Retina (tissue), 1 donor: ENCODE measurements at places on chromosomes 1 and 21.

DNA sequence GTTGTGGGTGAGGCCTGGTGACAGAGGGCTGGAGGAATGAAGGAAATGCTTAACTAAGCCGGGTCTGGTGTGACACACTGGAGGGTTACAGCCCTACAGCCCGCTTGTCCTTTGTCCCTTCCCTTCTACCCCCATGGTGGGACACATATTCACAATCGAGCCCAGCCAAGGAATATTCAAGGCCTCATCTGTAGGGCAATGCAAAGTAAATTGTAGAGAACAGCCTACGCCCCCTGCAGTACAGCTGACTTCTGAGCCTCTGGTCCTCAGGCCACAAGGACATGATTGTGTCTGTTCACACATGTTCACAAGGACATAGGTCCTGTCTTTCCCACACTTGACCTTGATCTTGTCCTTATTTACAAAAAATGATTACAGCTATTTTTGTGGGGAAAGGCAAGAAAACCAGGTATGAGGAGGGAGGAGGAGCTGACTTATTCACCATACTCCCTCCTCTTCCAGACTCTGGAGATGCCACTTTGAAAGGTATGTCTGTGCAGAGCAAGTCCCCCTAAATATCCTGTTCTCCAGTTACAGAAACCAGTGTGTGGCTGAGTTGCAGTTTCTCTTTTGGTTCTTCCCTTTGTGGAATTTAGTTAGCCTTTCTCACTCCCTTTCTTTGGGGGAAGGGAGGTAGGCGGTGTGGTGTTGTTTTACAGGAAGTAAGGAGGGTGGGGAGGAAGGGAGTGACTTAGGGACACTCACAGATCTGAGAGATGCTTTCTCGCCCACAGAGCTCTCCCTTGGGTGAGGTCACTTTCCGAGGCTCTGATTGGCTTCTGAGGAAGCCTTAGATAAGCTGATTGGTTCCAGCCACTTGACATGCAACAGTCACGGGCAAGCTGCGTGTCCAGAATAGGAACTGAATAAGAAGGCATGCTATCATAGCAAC lies 14.6 kb downstream of the POLR3GL start:
- DNase-seq: peak; percentile 73

DNA sequence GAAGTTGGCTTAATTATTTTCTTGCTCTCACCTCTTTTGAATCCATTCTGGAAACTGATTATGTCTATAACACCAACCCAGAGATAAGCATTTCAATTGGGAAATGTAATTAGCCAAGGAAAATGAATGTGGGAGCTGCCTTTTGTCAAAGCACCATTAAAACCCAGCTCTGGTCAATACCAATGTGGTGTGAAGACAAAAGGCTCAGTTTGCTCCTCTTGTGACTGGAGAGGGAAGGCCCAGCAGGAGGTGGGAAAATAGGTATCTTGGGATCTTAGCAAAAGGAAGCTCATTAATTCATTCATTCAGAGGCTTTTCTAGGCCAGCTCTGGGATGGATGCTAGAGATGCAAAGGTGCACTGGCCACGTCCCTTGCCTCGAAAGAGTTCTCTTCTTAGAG lies 75.0 kb upstream of the SELENON start:
- DNase-seq: no peak

DNA sequence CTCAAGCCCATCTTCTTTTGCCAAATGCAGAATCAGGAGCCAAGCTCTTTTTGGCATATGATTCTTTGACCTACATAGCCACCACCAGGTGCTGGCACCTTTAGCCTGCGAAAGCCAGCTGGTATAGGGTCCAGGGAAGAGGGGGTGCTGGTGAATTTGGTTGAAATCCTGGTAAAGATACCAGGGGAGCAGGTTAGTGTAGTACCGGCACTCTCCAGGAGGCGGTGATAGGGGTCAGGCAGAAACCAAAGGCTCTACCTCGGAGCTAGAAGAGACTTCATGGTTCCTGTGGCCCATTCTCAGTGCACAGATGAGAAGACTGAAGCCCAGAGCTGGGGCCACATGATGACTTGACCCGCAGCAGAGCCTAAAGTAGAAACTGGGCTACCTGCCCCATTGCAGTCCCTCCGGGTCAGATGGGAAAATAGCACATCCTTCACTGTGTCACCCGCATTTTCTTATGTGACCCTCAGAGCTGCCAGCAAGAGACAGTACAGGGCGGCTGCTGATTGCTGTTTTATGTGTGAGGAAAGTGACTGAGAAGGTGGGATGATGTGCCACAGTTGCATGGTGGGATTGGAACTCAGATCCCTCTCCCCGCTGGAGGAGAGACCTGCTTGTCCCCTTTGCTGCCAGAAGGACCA lies 36.0 kb upstream of the IL19 start:
- DNase-seq: peak; percentile 43

DNA sequence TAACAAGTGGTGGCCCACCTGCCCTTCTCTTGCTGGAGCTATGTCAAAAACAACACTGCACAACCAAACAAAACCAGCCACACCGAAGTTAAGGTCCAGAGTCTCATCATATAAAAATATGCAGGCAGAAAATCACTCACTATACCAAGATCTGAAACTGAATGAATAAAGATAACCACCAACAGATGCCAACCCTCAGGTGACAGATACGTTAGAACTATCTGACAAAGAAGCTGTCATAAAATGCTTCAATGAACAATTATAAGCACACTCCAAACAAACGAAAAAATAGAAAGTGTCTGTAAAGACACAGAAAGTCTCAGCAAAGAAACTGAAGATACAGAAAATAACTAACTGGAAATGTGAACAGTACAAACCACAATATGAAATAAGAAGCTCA lies 14.0 kb downstream of the ZNF496 start:
- DNase-seq: no peak

DNA sequence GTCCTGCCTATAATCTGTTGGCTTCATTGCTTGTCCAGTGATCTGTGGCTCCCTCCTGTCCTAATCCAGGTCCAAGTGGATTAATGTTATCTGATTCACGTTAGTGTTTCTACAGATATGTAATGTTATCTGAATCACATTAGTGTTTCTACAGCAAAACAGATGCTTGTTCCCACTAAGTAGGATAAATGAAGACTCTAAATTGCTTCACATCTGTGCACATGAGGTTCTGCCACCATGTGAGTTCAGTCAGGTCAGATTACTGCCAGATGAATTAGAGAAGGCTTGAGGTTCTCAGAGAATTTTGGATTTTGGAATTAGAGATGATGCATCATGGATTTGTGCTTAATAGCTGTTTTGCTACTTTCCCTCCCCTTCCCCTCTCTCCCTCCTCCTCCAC lies 13.2 kb downstream of the DISC1 start:
- DNase-seq: no peak

- DNase-seq: peak; percentile 71
Measured at GRCh38 chr1:94481473-94481933, 60.1 kb downstream of the F3 start.

- DNase-seq: no peak
Measured at GRCh38 chr1:81587426-81587825, 213.3 kb upstream of the ADGRL2 start.

- DNase-seq: no peak
Measured at GRCh38 chr1:36973056-36973455, 61.3 kb downstream of the GRIK3 start.

GRCh38 chr1:2921970-2922686 lies 99.1 kb upstream of the ACTRT2 start:
- peak; percentile 42 for DNase-seq

- peak; percentile 70 for DNase-seq
Measured at GRCh38 chr1:109620401-109620791, 759 bp downstream of the AMPD2 start.

- no peak for DNase-seq
Measured at GRCh38 chr1:150579945-150580642, 684 bp upstream of the MCL1 start.

DNA sequence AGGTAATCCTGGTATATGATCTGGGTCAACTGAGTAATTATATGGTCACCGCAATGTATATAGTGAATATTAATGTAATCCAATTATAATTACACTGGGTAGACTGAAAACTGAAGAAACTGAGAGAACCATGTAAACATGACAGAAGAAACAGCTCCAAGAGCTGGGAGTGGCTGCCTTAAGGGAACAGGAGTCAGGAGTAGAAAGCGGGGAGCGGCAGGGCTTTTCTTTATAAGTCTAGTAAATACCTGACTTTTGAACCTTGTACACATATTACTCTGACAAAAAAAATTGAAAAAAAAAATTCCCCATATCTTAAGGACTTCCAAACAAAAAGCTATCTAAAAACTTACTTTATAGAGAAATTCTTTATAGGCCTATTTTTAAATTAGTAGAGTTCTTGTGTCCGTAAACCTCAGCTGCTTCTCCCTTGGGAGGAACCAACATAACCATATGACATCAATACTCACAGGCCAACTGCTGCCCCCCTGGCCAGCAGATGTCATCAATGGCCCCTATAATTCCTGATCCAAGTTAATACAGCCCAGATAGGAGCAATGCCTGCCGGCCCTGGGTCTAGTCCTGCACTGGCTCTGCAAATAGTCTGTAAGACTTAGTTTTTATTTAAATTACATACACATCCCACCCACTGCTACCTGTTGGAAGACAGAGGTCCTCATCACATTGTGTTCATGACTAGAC lies 33.8 kb downstream of the THAP3 start:
- no peak for DNase-seq

GRCh38 chr1:219795363-219795917 lies 132.9 kb downstream of the SLC30A10 start:
- no peak for DNase-seq
